ENCODE measurements at places on chromosomes 11 and 22.

DNA sequence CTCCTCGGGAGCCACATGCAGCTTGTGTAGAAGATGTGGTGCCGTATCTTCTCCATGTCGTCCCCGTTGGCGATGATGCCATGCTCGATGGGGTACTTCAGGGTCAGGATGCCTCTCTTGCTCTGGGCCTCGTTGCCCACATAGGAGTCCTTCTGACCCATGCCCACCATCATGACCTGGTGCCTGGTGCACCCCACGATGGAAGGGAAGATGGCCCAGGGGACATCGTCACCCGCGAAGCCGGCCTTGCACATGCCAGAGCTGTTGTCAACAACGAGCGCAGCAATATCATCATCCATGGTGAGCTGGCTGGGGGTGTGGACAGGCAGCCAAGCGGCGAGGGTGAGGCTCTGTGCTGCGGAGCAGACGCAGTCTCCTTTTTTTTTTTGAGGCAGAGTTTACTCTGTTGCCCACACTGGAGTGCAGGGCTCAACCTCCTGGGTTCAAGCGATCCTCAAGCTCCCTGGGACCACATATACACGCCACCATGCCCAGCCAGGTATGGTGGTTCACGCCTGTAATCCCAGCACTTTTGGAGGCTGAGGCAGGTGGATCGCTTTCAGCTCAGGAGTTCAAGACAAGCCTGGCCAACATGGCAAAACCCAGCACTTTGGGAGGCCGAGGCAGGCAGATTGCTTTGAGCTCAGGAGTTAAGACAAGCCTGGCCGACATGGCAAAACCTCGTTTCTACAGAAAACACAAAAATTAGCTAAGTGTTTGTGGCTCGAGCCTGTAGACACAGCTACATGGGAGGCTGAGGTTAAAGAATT lies 17.3 kb upstream of the EP300 start:
- DNase-seq, result no peak

- DNase-seq, result no peak
Observed at GRCh38 chr11:134017511-134018430, 51.1 kb upstream of the JAM3 start.

DNA sequence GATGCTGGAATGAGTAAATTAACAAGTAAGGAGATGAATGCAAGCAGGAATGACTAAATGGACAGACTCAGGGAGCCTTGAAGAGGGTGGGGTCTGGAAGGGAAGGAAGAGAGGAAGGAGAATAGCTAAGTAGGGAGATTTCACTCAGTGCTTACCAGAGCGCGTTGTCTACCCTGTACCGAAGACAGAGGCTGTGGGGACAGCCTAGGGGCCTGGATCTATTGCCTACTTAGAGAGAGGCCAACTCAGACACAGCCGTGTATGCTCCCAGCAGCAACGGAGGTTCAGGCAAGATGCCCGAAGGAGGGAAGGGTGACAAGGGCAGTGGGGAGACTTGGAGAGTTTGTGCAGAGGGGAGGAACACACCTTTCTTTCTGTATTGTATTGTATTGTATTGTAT lies at the start of gene FOLR2:
Gene FOLR2, plus strand, starts transcription at position 157 of the 400 bp plus-strand sequence. CDS start 1,791 bp downstream, outside the sequence.
- no peak for DNase-seq

GRCh38 chr22:43151251-43152002 lies at the start of gene TSPO:
Gene TSPO, plus strand, starts transcription at chr22:43151559. Its CDS starts 7,680 bp downstream, at chr22:43159239.
- DNase-seq, result peak; percentile 80

GRCh38 chr22:31789803-31790202 lies 36.0 kb downstream of the DEPDC5 start:
- DNase-seq, result no peak

- DNase-seq, result no peak
Observed at GRCh38 chr22:46801331-46801811, 38.9 kb downstream of the TBC1D22A start.

GRCh38 chr11:120182790-120183491 lies 27.9 kb upstream of the OAF start:
- DNase-seq, result no peak

GRCh38 chr11:57403802-57404147 lies 13.3 kb upstream of the PRG2 start:
- DNase-seq, result no peak

DNA sequence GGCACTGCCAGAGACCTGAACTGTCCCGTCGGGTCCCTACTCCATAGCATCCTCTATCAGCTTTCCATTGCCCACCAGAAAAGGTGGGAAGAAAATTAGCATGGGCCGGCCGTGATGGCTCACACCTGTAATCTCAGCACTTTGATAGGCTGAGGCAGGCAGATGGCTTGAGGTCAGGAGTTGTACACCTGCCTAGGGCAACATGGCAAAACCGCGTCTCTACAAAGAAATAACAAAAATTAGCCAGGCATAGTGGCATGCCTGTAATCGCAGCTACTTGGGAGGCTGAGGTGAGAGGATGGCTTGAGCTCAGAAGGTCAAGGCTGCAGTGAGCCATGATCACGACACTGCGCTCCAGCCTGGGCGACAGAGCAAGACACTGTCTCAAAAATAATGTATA lies 3.5 kb downstream of the SLC25A18 start:
- DNase-seq, result no peak

- DNase-seq, result no peak
Observed at GRCh38 chr11:76850130-76850529, 10.6 kb upstream of the ACER3 start.

- DNase-seq, result no peak
Observed at GRCh38 chr11:131938351-131938751, 567.9 kb downstream of the NTM start.

DNA sequence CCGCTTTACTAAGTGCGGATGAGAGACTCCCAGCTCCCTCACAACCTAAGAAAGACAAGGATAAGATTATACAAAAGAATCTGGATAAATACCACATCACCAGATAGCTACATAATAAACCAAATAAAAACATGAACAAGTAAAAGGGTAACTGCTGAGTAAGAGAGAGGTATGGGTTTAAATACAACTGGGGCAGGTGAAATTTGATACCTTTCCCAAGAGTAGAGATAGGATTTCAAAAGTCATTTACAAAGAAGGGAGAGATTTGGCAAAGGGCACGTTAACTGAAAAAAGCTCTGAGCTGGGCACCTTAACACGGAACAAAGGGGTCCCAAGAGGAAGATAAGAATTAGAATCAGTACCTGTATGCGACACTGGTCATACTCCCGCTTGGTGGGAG lies 1.7 kb downstream of the UBXN1 start:
- no peak for DNase-seq

DNA sequence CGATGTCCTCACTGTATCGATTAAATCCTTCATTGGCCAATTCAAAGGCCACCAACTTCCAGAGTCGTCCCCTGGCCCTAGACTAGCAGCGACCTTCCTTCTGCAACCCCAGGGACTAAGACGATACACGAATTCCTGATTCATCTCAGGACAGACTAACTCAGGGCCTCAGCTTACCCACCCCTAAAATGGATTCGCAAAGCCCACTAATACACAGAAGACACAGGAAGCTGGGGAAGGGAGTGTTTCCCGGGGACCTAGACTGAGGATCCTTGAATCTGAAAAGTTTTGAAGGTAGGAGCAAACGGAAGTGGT lies 509 bp downstream of the LAMTOR1 start:
- DNase-seq, result no peak

DNA sequence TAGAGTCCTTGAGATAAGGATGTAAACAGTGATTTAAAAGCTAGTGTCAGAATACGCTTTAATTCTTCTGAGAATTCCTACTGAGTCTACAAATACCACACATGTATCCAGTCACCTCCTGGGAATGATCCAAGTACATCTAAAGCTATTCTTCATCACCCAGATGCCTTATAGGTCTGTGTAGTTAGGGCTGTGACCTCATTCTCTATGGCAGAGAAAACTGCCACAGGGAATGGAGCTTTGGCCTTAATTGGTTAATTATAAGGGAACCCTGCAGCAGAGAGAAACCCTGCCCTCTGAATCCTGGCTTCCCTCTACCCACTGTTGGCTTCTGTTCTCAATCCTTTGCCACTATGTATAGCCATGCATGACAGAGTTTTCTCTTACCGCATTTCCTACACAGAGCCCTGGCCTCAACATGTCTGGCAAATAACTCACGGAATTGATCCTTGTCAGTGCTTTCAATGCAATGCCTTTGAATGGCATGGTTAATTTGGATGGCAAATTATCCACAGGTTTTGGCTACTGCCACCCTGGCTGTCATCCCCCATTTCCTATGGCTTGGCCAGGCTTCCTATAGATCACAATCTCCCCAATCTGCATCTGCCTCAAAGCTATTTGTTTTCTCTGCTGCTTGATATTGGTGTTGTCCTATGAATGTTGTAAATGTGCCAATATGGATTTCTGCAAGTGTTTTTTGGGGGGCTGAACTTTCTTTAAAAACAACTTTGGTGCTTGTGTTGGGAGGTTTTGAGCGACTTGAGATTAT lies 2.9 kb downstream of the DIXDC1 start:
- DNase-seq, result no peak

GRCh38 chr11:13317293-13318080 lies 39.9 kb downstream of the BMAL1 start:
- no peak for DNase-seq

DNA sequence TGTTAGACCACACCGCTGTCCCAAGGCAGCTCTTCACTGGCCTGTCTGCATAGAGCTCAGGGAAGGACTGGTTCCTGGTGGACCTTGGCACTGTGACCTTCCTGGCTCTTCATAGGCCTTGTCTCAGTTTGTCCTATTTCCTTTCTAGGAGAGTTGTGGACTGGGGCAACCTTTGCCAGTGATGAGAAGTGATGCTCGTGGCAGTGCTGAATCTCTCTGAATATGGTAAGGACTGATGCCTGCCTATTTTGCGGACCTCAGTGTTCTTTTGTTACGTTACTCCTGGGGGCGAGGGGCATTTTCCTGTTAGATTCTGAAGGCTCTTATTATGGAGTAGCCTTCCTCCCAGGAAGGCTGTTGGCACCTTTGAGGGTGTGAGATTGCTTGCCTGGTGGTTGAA lies 24.2 kb downstream of the CABIN1 start:
- no peak for DNase-seq

DNA sequence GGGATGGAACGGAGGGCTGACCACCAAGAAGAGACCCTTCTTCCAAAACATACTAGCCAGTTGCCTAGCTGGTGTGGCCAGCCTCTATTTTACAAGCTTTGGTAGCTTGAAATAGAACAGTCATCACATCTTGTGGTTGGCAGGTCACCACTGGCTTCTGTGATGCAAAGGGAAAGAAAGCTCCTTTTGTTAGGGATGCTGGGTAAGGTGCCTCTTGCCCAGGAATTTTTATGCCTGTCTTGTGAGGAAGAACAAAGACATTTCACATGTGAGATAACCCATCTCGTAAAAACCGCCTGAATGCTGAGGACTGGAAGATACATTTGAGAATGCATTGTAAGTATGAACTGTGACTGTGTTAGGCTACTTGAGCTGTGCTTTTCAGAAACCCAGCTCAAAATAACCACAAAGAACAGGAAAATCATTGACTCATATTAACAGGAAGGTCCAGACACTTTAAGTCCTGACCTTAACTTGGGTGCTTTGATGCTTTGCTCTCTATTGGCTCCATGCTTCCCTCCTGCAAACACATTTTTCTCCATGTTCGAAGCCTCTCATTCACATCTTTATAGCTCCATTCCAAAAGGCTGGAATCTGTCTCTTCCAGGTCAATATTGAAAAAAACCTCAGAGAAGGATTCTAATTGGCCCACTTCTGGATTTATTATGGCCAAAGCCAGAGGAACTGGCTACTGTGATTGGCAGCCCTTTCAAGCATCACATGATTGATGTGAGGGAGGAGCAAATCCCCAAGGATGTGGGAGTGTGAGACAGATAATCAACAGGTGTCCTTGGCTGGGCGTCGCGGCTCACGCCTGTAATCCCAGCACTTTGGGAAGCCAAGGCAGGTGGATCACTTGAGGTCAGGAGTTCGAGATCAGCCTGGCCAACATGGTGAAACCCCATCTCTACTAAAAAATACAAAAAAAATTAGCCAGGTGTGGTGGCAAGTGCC lies 53.9 kb downstream of the MICAL2 start:
- DNase-seq, result peak; percentile 17

DNA sequence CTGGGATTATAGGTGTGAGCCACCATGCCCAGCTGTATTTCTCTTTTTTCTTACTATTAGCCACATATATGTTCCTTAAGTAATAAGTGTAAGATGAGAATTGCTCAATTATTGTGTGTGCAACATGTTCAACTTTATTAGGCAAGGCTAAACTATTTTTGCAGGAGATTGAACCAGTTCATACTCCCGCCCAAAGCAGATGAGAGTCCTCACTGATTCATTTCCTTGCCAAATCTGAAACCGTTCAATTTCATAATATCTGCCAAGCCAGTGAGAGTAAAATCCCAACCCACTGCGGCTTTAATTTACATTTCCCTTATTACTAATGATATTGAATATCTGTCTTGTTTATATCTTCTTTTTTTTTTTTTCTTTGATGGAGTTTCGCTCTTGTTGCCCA lies 48.4 kb downstream of the KCNJ4 start:
- no peak for DNase-seq

DNA sequence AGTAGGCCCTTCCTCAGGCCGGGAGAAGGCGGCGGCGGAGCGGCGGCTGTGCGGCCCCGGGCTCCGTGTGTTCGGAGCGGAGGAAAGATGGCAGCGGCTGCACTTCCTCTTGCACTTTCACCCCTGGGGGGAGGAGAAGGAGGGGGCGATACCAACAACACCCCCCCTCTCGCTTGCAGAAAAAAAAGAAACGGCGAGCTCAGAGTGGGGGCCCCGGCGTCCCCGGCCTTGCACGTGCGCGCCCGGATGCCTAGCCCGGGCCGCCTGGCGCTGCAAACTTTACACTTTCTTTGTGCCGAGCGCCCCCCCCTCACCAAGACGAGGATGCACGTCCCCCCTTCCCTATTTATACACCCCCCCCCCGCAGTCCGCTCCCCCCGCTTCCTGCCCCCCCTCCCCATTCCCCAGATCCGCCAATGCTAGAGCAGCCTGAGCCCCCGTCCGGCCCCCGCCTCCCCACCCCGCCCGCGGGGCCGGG lies at the start of gene PATZ1:
Gene PATZ1, minus strand, starts transcription at position 92 of the 478 bp plus-strand sequence. CDS start 744 bp downstream, outside the sequence.
- peak; percentile 92 for DNase-seq

- DNase-seq, result no peak
Observed at GRCh38 chr11:1156506-1157340, 1.0 kb upstream of the MUC5AC start.

DNA sequence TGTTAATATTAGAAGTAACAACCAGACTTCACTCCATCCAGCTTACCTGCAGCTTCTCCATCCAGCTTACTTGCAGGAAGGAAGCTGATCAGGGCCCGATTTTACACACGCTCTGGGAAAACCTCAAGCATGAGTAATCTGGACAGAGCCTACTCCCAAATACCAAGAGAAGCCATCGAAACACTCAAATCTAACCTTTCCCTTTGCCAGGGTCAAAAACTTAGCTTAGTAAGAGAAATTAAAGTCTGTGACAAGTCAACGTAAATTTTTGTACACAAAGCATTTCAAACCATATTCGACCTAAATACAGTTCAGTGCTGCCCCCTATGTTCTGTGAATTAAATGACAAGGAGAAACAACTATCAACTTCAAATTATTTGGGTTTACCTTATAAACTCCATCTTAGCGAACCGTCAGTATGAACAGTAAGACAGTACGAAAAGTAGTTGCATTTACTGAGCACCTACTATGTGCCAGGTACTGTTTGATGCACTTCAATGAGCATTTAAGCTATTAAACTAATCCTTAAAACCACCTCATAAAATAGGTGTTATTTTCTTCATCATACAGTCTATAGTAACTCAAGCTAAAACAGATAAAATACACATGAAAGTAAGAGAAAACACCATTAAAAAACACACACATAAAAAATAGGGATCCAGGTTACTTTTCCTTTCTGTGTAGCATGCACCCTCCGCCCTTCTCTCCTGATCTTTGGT lies 36.9 kb downstream of the ARFGAP3 start:
- no peak for DNase-seq

- DNase-seq, result no peak
Observed at GRCh38 chr11:10484461-10485180, 29.6 kb downstream of the AMPD3 start.
